ENCODE measurements at places on chromosomes 6 and 20.

DNA sequence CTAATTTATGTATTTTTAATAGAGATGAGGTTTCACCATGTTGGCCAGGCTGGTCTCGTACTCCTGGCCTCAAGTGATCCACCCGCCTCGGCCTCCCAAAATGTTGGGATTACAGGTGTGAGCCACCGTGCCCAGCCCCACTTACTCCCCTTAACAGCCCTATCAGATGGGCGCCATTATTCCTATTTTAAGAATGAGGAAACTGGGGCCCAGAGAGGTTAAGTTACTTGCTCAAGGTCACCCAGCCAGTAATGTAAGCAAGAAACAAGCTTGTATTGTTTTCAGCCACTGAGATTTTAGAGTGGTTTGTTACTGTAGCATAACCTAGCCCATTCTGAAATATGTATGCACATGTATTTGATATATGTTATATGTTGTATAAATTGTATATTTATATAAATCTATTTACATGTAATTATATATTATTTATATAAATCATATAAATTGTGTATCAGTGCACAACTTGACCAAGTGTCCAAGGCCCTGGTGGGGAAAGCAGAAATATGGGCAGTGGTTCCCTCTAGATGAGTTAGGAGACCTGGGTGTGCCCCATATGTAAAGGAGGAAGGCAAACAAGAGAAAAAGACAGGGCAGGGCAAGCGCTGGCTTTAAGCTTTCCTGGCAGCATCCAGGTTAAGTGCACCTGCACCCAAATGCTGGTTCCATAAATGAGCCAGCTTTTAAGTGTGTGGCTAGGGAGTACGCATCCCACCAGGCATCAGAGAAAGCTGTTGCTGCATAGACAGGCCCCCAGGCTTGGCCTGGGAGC lies 1.2 kb upstream of the GUCA1A start:
- no peak for DNase-seq

- no peak for DNase-seq
Observed at GRCh38 chr20:46013322-46013828, 4.7 kb downstream of the MMP9 start.

DNA sequence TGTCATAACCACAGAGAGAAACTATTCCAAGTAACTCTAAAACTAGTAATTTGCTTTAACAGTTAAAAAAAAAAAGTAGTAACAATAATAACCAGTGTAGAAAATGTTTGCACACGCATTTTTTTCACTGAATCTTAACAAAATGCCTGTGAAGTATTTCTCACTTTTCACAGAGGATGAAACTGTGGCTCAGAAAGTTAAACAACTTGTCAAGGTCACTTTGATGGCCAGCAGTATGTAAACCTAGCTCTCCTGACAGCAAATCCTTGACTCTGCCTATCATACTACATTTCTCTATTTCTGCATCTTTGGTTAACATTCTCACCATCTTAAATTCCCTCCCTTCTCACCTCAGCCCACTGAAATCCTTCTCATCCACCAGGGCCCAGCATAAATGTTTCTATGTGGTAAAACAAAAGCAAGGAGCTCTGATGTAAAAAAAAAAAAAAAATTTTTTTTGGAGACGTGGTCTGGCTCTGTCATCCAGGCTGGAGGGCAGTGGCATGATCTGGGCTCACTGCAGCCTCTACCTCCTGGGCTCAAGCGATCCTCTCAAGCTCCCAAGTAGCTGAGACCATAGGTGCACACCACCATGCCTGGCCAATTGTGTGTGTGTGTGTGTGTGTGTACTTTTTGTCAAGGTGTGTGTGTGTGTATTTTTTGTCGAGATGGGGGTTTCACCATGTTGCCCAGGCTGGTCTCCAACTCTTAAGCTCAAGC lies 26.1 kb upstream of the ZC3H12D start:
- DNase-seq = no peak

DNA sequence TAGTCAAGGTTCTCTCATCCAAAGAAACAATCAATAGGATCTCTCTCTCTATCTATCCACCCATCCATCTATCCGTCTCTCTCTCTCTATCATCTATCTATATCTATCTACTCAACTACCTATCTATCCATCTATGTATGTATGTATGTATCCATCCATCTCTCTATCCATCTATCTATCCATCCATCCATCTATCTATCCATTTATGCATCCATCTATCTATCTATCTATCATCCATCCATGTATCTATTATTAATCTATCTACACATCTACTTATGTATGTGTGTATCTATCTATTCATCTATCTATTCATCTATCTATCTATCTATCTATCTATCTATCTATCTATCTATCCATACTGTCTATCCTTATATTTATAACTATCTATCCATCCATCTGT lies 99.3 kb downstream of the FNDC1 start:
- no peak for DNase-seq

- DNase-seq = no peak
Observed at GRCh38 chr20:22729180-22729579, 144.8 kb upstream of the FOXA2 start.

- DNase-seq = no peak
Observed at GRCh38 chr6:118565311-118565960, 17.3 kb downstream of the PLN start.
